ENCODE measurements at places on chromosomes 1 and 21.
A peak's percentile ranks its signal among the peaks of the same experiment; 100 is the strongest.

- DNase-seq: no peak
Measured at GRCh38 chr21:42261829-42262200, 42.9 kb downstream of the ABCG1 start.

DNA sequence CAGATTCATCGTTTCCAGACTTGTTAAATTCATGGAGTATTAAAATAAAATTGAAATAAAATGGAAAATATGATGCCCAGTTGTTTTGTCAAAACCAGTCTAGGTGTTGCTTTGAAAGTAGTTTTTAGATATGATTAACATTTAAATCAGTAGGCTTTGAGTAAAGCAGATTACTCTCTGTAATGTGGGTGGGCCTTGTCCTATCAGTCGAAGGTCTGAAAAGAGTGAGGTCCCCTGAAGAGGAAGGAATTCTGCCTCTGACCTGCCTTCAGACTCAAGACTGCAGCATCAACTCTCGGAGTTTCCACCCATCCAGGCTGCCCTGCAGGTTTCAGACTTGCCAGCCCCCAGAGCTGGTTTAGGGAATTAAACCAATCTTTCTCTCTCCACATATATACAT is 36.2 kb downstream of the C21orf91 start:
- DNase-seq: no peak

- no peak for DNase-seq
Measured at GRCh38 chr1:39065542-39065941, 39.4 kb downstream of the NDUFS5 start.

- no peak for DNase-seq
Measured at GRCh38 chr1:242842094-242842493, 317.6 kb upstream of the PLD5 start.

GRCh38 chr1:2384941-2385481 is 6.3 kb downstream of the MORN1 start:
- DNase-seq: peak; percentile 58

GRCh38 chr1:104459886-104460285 is 710.2 kb downstream of the AMY1C start:
- DNase-seq: no peak

DNA sequence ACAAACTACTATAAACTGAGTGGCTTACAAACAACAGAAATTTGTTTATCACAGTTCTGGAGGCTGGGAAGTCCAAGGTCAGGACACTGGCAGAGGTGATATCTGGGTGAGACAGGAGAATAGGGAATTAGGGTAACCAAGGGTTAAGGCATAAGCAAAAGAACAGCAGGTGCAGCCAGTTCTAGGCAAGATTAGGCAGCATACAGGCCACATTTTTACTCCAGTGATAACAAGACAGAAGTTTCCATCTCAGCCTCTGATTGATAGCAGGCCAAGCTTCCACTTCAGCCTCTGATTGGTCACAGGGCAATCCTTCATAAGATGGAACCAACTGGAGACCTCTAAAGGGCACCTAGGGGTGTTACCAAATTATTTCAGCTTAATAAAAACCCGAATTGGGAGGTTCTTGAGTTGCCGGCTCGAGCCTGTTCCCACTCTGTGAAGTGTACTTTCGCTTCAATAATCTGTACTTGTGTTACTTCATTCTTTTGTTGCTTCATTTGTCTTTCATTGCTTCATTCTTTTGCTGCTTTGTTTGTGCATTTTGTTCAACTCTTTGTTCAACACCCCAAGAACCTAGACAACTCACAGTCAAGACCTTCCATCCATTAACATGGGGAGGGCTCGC is 185.6 kb downstream of the TOMM20 start:
- DNase-seq: no peak

GRCh38 chr1:172398970-172399755 is 21.3 kb upstream of the C1orf105 start:
- DNase-seq: no peak

- no peak for DNase-seq
Measured at GRCh38 chr1:116724765-116725375, 29.4 kb upstream of the CD2 start.

DNA sequence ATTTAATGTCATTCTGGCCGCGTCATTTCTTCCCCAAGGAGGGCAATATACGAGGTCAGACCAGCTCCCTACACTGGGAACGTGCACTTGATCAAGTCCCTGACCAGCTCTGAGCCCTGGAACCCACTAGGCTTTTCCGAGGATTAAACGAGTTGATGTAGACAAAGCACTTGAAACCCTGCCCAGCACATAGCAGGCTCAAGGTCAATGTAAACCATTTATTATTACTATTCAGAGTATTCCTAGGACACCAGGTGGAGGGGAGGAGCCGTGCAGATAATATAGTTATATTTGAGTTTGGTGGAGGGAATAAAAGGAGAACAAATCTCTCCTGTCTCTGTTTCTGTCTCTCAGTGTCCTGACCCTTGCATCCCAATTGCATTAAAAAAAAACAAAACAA is 174.1 kb upstream of the IGSF21 start:
- no peak for DNase-seq

GRCh38 chr1:87201768-87202167 is 126.9 kb upstream of the LMO4 start:
- DNase-seq: no peak

DNA sequence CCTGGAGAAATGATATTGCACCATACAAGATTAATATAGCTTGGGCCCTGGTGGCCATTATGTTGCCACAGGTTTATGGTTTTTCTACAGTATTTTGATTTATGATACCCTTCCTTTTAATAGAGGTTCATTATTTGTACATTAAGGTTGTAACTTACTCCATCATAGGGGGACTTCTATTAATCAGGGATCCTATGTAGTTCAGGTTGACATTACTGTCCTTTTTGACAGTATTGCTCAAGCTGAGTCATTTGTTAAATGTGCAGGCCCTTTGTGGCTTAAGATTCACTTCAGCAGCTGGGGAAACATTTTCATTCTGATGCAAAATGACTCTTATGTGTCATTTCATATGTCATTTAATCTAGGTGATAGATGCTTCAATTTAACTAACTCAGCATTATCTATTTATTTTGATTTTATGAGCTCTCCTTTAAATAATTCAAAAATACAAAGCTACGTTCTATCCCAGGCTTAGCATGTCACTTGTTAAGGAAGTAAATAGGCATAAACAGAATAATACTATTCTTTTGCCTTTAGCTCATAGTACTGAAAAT is 686.9 kb upstream of the NCAM2 start:
- no peak for DNase-seq

- no peak for DNase-seq
Measured at GRCh38 chr1:109716570-109717090, 4.6 kb downstream of the GSTM5 start.

DNA sequence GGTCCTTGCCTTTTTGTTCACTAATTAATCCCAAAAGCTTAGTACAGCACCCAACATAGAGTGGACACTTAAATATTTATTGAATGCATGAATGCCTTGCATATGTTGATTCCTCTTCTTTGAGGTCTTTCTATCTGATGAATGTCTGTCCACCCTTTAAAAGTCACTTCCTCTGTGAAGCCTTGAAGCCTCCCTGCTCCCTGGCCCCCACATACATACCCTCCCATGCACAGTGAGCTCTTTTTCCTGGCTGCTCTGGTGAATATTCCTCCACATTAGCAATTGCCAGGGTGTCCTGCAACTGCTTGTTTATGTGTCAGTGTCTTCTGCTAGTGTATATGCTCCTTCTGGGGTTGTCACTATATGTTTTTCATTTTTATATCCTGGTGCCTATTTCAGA is 8.2 kb upstream of the FAM78B start:
- DNase-seq: no peak

DNA sequence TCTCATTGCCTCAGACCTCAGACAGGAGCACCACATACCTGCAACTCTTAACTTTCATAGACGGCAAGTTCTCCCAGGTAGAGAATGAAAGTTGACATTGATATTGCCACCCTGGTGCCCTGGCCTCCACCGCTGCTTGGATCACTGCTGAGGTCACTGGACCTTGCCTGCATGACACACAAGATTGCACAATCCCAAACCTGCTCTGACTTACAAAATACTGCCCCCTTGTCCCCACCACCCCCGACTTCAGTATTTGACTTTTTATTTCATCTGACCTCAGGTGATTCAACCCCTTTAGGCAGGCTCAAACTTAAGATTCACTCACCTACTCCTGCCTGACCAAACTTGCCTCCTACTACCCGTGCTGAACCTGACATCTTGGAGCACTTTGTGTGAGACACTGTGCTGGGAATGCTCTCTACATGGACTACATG is 43.1 kb upstream of the S1PR1 start:
- no peak for DNase-seq

- DNase-seq: no peak
Measured at GRCh38 chr1:118209648-118210047, 24.6 kb upstream of the SPAG17 start.

DNA sequence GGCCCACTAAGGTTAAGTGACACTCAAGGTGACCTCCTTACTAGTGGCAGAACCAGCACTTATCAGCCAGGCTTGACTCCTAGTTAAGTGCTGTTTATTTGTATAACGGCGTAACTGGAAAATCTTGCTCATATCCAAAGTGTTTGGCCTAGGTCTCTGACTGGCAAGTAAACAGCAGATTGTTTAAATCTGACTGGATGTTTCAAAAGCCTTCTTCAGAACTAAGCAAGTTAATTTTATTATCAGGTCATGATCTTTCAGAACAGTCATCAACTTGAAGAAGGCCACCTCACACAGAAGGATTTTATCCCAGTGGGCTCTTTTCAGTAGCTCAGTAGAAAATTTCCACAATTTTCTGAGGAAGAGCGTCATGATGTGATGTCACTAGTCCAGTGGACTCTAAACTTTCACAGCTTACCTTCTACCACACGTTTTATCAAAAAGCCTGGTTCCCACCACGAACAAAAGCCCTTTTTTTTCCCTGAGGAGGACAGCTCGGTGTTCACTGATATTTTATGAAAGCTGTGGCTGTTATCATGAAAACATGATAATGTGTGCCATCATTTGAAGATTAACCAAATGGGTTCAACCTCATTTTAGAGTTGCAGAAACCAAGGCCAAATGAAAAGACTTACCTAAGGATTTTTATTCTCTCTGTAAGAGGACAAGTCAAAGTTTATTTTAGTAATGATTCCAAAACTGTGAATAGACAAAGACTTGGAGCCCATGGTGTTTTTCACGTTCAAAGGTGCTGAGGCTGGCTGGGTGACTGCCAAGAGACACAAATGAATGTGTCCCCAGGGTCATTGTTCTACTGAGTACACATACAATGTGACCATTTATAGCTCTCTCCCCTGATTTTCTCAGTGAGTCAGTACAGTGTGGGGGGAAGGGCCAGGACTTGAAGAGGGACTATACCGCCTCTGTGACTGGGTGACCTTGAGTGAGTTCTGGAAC is 9.1 kb downstream of the SGIP1 start:
- no peak for DNase-seq

DNA sequence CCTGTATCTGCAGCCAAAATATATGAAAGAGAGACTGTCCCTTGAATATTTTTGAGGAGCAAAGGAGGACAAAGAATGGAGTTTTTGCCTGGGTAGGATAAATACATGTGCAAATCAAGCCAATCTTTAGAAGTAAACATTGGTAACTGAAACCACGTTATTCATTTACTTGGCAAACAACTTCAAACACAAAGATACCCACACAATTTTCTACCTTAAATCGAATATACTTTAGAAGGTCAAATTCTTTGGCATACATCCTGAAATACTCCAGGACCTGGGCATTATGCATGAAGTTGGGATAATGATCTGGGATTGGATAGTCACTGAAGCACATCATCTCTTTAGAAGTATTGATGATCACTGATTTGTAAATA is 9.6 kb downstream of the FMO5 start:
- DNase-seq: no peak

DNA sequence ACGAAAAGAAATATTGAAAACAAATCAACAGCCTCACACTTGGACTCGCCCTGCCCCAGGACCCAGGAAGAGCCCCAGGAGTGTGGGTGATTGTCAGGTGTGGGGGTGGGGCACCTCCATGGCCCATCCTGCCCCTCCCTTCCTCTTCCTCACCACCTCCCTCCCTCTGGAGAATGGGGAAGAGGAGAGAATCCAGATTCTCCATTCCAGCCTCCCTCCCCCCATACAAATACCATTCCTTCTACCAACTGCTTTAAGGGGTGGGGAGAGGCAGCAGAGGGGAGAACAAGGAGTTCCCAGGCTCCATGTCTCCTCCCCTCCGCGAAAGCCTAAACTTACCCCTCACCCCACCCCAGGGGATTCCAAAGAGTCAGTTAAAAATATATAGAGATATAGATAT is 36.7 kb downstream of the MEF2D start:
- DNase-seq: no peak

GRCh38 chr1:208393416-208393815 is 149.2 kb upstream of the PLXNA2 start:
- no peak for DNase-seq

DNA sequence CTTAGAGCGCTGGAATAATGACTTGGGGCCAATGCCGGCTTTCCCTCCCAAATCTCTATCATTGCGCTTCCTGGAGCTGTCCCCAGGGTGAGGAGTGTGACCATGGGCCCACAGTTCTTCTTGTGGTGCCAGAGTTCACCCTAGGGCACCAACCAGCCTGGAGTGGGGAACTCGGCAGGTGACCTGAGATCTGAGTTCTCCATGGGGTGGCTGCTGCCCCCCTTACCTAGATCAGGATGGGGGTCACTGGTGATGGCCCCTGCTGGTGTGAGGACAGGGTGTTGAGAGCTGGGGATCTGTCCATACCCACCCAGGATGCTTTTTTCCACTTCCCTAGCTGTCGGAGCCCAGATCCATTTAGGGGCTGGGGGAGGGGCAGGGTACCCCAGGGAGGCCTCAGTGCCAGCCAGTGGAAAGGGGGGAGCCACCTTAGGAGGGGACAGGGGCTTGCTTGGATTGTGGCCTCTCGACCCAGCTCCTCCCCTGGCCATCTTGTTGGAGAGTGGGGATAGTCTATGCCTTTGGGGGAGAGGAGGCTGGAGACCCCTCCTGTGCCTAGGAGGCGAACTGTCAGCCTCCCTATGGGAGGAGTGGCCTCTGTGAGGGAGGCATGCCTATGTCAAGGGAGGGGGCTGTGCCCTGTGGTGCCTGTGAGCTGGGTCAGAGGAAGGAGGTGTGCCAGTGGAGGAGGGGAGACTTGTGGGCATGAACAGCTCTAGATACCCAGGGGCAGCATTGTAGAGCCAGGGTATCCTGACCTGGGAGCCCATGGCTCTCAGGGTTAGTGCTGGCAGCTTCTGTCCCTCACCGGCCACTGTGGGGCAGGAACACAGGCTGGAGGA is 1.7 kb downstream of the FOXO6 start:
- DNase-seq: no peak

- DNase-seq: no peak
Measured at GRCh38 chr1:101854271-101854670, 142.5 kb downstream of the OLFM3 start.

DNA sequence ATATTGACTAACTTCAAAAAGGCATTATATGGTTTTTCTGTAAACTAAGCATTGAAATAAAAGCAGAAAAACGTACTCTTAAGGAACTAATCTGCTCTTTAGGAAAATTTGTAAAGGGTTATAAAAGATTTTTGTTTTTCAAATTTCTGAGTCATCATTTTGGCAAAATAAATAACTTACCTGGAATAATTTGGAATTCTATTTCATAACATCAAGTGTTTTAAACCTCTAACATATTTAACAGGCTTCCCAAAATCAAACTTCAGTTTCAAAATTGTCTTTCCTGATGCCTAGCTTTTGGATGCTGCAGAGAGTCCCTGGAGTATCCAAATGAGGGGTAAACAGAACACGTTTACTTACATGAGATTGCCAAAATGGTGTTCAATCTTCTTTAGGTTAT is 108.5 kb downstream of the COP1 start:
- no peak for DNase-seq

Measured in upper lobe of right lung (tissue), 1 donor.